Suprapubic skin (tissue), 4 donors: ENCODE measurements at places on chromosomes 7 and 10.

- no peak overlapping the region for H3K4me3 ChIP-seq
- no peak overlapping the region for H3K27ac ChIP-seq
- H3K27me3 ChIP-seq, result no peaks in the 10 kb centered on the region
Measured at GRCh38 chr10:132745971-132746370, 40.0 kb downstream of the NKX6-2 start.

DNA sequence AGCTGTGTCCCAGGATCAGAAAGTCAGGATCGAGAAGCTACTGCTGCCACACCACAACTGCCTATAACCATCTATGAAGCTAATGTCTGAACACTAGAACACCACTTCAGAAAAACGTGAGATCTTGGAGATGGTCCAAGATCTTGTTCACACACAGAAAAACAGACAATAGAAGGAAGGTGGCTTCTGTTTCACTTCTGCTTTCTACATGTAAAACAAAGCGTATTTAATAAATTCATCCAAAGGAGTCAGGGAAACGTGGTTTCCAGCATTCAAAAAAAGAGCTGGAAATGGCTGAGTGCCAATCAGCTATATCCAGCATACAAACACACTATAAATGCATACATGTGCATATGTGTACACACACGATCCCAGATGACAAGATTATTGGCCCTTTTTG lies 70.2 kb upstream of the CCDC71L start:
- H3K4me3 ChIP-seq, result no peak overlapping the region
- no peak overlapping the region for H3K27ac ChIP-seq
- H3K36me3 ChIP-seq, result no peaks in the 10 kb centered on the region
- peaks cover 8% of the 10 kb centered on the region for H3K4me1 ChIP-seq

GRCh38 chr7:43308913-43309705 lies 196.7 kb downstream of the HECW1 start:
- no peak overlapping the region for H3K4me3 ChIP-seq
- DNase-seq, result no peak
- H3K4me1 ChIP-seq, result peaks cover under 1% of the 10 kb centered on the region
- no peak overlapping the region for H3K27ac ChIP-seq

DNA sequence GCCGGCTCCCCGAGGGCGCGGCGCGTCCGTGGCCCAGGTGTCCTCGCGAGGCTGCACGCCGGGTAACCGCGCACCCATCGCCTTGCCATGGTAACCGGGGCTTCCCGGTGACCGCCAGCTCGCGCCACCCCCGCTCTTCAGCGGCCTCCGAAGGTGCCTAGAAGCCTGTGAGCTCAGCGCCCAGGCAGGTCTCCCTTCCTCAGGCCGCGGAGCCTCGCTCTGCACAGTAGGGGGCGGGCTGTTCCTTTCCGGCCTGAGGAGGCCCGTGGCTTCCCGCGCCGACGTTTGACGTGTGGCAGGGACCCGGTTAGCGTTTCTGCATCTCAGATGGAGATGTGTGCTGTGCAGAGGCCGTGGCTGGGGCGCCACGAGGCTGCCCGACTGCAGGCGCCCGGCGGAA lies 117.1 kb downstream of the DYNC2I1 start:
- no peak overlapping the region for H3K4me3 ChIP-seq
- no peaks in the 10 kb centered on the region for H3K27me3 ChIP-seq
- H3K36me3 ChIP-seq, result no peaks in the 10 kb centered on the region
- DNase-seq, result no peak
- H3K27ac ChIP-seq, result no peak overlapping the region

DNA sequence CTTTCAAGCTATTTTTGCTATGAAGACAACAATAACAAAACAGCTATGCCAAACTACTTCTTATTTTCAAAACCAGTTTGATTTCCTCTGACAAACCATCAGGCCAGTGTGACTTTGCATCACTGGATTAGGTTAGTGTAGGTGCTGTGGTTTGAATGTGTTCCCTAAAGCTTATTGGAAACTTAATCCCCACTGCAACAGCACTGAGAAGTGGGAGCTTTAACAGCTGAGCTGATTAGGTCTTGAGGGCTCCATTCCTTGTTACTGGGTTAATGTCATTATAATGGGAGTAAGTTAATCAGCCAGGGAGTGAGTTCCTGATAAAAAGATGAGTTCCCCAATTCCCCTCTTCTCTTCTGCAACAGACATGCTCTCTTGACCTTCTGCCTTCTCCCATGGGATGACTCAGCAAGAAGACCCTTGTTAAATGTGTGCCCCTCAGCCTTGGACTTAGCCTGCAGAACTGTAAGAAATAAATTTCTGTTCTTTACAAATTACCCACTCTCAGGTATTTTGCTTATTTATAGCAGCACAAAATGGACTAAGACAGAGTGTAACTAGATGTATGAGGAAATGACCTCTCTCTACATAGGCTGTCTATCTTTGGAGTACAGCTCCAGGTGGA lies 186.8 kb downstream of the CTTNBP2 start:
- H3K27me3 ChIP-seq, result no peaks in the 10 kb centered on the region
- no peaks in the 10 kb centered on the region for H3K36me3 ChIP-seq
- peaks cover 11% of the 10 kb centered on the region for H3K4me1 ChIP-seq
- no peak for DNase-seq
- no peak overlapping the region for H3K4me3 ChIP-seq
- H3K27ac ChIP-seq, result no peak overlapping the region

DNA sequence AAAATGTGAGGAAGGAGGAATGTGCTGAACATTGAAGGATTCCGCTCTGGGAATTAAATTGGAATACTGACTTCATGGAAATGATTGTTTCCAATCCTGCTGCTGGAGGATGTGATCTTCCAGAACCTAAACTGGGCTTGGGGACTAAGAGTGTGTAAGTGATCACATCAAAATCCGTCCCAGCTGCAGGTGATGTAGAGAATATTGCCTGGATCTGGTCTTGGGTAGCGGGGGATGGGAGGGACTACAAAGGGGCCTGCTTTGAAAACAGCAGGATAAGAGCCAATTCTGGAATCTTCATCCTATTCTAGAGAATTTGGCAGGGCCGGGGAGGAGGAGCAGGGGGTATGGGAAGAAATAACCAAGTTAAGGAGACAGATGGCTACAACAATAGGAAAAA lies 552.2 kb upstream of the FZD8 start:
- H3K4me3 ChIP-seq, result no peak overlapping the region
- H3K4me1 ChIP-seq, result no peaks in the 10 kb centered on the region
- no peak overlapping the region for H3K27ac ChIP-seq
- H3K27me3 ChIP-seq, result no peaks in the 10 kb centered on the region
- no peak for DNase-seq
- no peaks in the 10 kb centered on the region for H3K36me3 ChIP-seq

GRCh38 chr10:35339942-35340341 lies 3.6 kb downstream of the CCNY start:
- H3K4me3 ChIP-seq, result no peak overlapping the region
- H3K4me1 ChIP-seq, result peaks cover 47% of the 10 kb centered on the region
- no peak for DNase-seq
- H3K27me3 ChIP-seq, result no peaks in the 10 kb centered on the region

GRCh38 chr7:13920053-13920697 lies 69.3 kb downstream of the ETV1 start:
- no peaks in the 10 kb centered on the region for H3K27me3 ChIP-seq
- H3K27ac ChIP-seq, result peak overlapping the region; percentile 6
- H3K36me3 ChIP-seq, result no peaks in the 10 kb centered on the region
- H3K4me3 ChIP-seq, result no peak overlapping the region
- peaks cover 12% of the 10 kb centered on the region for H3K4me1 ChIP-seq

- no peak overlapping the region for H3K4me3 ChIP-seq
- H3K36me3 ChIP-seq, result peaks cover 11% of the 10 kb centered on the region
- no peak for DNase-seq
- no peak overlapping the region for H3K27ac ChIP-seq
Measured at GRCh38 chr7:77661816-77662215, 34.4 kb upstream of the RSBN1L start.

- no peak for DNase-seq
- no peaks in the 10 kb centered on the region for H3K36me3 ChIP-seq
- no peak overlapping the region for H3K4me3 ChIP-seq
- no peaks in the 10 kb centered on the region for H3K27me3 ChIP-seq
Measured at GRCh38 chr7:90621747-90622140, 25.6 kb downstream of the CDK14 start.

- no peak overlapping the region for H3K4me3 ChIP-seq
- H3K27ac ChIP-seq, result no peak overlapping the region
- H3K36me3 ChIP-seq, result no peaks in the 10 kb centered on the region
Measured at GRCh38 chr10:22719406-22720042, 5.1 kb upstream of the PIP4K2A start.

DNA sequence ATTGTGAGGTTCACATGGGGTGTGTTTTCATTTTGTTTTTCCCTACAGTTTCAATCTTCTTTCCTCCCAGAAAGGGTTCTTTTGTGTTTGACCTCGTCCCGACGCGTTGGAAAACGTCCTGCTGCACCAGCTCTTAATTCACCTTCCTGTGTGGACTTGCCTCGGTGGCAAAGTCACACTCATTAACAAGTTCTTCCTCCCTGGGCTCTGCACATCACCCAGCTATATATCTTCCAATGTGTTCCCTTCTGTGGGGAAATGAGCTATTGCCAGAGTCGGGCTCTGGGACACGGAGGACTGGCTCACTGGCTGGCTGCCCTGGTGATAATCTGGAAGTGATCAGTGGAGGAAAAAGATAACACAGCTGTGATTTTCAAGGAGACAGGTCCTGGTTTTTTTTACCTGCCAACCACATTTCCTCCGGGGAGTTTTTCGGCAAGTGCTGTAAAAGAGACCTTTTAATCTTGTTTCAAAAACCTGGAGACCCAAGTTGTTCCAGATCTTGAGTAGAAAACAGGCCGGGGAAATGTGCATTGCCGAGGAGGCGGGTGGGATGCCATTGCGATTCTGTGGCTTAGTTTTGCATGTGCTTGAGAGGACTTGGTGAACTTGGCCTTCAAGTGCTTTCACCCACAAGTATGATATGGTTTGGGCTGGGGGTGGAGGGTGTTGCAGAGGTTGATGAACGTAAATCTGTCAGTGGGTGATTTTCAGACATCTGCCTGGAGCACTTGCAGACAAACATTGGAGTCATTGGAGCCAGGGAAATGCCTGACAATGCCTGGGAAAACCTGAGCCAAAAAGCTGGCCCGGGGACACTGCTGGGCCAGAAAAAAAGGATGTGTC lies 96.5 kb upstream of the CREB5 start:
- H3K4me1 ChIP-seq, result peaks cover 19% of the 10 kb centered on the region
- peaks cover 3% of the 10 kb centered on the region for H3K27me3 ChIP-seq
- peak; percentile 78 for DNase-seq
- H3K4me3 ChIP-seq, result no peak overlapping the region
